Kidney epithelial cell (primary cell): ENCODE measurements at places on chromosomes 6 and 20.
A peak's percentile ranks its signal among the peaks of the same experiment; 100 is the strongest.

- no peak for DNase-seq
Observed at GRCh38 chr6:43307451-43308100, 1.1 kb downstream of the CRIP3 start.

DNA sequence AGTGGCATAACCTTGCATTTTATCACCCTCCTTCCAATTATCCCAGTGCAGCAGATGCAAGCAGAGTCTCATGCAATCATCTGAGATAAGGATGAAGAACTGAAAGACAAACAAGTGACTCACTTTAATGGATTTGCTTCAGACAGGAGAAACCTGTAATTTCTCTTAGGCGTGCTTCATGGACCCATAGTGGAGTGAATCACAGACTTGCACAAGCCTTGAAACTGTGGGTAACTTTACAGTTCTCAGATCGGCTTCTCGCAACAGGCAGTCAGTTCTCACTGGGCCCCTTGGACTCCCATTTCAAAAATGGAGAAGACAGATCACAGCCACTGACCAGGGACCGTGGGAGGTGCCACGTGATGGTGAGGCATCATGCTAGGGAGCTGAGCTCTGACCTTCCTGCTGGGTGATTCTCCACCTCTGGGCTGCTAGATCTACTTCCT lies at the start of gene ADGRF4:
Gene ADGRF4, plus strand, starts transcription at position 239 of the 446 bp plus-strand sequence. CDS start 8,666 bp downstream, outside the sequence.
- peak; percentile 88 for DNase-seq

GRCh38 chr6:134456226-134456625 lies 138.3 kb upstream of the SGK1 start:
- no peak for DNase-seq

- no peak for DNase-seq
Observed at GRCh38 chr6:133546098-133546497, 304.9 kb downstream of the EYA4 start.

- no peak for DNase-seq
Observed at GRCh38 chr6:78770765-78771164, 96.6 kb upstream of the IRAK1BP1 start.

DNA sequence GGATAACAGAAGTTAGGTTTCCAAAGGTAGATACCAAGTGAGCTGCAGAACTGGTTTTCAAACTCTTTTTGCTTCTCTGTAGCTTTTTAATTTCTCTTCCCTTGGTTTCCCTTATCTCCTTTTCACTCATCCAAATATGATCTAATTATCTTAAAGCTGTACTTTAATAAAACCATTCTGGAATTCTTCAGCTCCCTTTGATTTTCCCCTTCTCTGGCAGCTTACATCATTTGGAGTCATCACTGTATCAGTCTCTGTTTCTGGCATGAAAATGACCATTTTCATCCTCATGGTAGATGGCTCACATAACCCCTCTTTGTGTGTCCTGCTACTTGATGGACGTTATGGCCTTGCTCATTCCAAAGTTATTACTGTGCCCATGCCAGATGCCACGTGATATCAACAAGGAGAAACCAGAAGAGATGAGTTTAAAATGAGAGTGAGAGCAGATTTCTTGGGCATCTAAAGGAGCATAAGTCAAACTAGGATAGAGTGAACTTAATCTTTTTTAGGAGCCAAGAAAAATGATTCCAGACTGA lies 620.2 kb downstream of the QKI start:
- DNase-seq: no peak

DNA sequence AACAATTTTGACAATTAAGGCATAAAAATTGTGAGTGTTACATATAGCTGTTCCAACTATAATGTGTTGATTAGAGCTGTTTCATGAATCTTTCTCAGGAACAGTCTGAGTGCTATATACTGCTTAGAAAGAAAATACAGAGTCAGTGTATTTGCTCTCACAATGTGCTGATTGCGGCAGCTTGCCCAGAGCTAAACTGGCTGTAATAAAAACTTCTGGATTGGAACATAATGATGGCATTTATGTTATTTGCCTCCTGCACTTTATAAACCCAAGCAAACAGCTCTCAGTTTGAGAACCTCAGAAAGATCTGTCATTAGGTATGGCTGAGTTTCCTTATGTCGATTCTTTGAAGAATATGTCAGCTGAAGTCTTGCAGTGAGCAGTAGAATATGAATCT lies 29.5 kb downstream of the FLRT3 start:
- no peak for DNase-seq

- no peak for DNase-seq
Observed at GRCh38 chr6:137756788-137757187, 110.3 kb upstream of the TNFAIP3 start.

DNA sequence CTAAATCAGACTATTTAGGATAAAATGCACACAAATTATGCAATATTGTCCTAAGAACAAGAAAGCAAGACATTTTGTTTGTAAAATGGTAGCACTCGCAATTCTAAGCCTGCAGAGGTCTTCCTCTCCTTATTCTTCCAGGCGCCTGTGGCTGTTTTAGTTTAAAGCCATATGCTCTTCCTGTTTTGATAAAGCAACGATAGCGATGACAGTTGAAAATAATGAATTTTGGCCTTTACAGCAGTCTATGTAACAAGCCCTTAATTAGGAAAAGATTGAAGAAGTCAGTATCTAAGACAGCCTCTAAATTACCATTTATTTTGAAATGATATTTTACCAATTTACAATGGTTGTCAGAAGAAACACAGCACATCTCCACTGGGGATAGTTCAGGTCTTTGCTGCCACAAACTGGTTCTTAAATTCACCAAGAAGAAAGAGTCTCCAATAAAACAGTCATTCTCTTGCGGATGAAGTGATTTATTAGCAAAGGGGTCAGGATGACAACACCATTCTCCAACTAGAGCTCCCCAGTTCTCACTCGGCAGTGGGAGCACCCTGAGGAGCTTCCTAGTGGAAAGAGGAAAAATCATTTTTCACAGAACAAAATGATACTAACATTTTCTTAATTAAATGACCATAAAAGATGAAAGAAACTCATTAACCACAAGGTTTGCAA lies 21.4 kb downstream of the UBE3D start:
- no peak for DNase-seq

DNA sequence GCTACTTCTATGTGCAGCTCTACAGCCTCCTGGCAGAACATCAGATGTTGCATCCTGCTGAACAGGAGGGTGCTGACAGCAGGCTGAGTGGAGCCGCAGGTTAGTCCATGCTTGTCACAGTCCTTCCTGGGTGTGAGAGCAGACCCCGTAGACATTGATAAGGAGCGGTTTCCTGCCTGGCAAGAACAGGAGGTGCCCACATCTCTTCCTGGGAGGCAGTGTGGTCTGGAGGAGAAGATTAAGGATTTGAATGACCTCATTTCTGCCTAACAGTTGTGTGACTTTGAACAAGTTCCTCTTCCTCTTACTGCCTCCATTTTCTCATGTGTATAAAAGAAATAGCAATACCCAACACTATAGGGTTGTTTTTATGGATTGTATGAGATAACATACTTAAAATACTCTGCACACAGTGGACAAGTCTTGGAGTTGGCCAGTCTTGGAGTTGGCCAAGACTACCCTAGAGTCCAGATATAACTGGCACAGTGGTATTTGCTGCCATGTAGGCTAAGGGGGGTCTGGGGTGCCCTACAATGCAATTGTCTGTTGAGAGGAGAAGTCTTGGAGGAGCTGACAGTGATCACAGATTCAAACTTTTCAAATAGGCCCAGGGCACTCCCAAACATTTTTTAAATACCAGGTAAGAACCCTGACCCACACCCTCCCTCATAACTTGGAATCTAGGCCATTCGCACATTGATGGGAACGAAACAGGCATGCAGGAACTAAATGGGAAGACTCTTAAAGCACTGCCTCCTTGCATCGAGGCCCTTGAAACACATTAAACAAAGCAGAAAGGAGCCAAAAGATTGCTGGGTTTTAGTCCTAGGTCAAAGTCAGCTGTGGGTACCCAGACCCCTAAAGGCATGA lies 32.6 kb upstream of the TBC1D7 start:
- DNase-seq: no peak

GRCh38 chr6:39386487-39386886 lies 64.0 kb upstream of the KCNK16 start:
- no peak for DNase-seq
